ENCODE measurements at places on chromosomes 1 and 21.
A peak's percentile ranks its signal among the peaks of the same experiment; 100 is the strongest.

GRCh38 chr1:41440321-41441085 lies 44.0 kb downstream of the EDN2 start:
- no peak for DNase-seq

DNA sequence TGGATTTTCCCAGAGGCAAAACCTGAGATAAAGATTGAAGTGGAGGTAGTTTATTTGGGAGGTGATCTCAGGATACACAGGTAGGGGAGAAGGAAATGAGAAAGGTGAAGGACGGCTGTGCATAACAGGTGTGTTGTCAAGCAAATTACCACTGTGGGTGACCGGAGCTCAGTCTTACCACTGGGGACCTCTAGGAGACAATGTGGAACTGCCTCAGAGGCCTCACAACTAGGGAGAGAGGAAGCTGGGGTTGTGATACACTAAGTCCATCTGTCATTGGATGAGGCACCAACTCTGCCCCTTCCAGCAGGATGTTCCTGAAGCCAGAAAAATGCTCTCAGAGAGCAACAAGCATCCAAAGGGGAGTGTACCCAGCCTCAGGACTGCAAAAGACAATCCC lies 32.6 kb downstream of the GRIK3 start:
- DNase-seq = no peak

GRCh38 chr1:107534632-107535031 lies 393.8 kb downstream of the NTNG1 start:
- no peak for DNase-seq

GRCh38 chr21:39529026-39529425 lies 77.3 kb downstream of the SH3BGR start:
- no peak for DNase-seq

DNA sequence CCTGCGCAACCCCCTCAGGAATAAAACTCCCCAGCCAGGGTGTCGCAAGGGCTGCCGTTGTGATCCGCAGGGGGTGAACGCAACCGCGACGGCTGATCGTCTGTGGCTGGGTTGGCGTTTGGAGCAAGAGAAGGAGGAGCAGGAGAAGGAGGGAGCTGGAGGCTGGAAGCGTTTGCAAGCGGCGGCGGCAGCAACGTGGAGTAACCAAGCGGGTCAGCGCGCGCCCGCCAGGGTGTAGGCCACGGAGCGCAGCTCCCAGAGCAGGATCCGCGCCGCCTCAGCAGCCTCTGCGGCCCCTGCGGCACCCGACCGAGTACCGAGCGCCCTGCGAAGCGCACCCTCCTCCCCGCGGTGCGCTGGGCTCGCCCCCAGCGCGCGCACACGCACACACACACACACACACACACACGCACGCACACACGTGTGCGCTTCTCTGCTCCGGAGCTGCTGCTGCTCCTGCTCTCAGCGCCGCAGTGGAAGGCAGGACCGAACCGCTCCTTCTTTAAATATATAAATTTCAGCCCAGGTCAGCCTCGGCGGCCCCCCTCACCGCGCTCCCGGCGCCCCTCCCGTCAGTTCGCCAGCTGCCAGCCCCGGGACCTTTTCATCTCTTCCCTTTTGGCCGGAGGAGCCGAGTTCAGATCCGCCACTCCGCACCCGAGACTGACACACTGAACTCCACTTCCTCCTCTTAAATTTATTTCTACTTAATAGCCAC lies 696 bp downstream of the TGFB2 start:
- DNase-seq = no peak

DNA sequence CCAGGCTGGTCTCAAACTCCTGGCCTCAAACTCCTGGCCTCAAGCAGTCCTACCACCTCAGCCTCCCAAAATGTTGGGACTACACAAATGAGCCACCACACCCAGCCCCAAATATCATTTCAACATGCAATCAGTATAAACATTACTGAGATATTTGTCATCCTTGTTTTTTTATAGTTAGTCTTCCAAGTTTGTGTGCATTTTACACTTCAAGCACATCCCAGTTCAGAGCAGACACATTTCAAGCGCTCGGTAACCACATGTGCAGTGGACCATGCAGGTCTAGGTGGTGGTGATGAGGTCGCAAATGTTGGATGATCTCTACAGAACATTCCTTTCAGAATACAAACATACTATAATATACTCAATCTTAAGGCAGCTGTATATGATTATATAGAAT lies 23.8 kb upstream of the APP start:
- DNase-seq = no peak

- peak; percentile 96 for DNase-seq
Measured at GRCh38 chr1:163035446-163036249, 33.5 kb upstream of the RGS4 start.

GRCh38 chr1:151944126-151944856 lies 35.0 kb upstream of the THEM4 start:
- DNase-seq = no peak

- DNase-seq = no peak
Measured at GRCh38 chr1:48684381-48684780, 92.3 kb downstream of the BEND5 start.

GRCh38 chr1:94629259-94630181 lies 88.0 kb upstream of the F3 start:
- no peak for DNase-seq

GRCh38 chr21:45542242-45542666 lies at the start of gene SLC19A1:
TSS of gene SLC19A1 (minus strand) at chr21:45542440. CDS start at chr21:45537959, 4,481 bp downstream.
- DNase-seq = no peak

DNA sequence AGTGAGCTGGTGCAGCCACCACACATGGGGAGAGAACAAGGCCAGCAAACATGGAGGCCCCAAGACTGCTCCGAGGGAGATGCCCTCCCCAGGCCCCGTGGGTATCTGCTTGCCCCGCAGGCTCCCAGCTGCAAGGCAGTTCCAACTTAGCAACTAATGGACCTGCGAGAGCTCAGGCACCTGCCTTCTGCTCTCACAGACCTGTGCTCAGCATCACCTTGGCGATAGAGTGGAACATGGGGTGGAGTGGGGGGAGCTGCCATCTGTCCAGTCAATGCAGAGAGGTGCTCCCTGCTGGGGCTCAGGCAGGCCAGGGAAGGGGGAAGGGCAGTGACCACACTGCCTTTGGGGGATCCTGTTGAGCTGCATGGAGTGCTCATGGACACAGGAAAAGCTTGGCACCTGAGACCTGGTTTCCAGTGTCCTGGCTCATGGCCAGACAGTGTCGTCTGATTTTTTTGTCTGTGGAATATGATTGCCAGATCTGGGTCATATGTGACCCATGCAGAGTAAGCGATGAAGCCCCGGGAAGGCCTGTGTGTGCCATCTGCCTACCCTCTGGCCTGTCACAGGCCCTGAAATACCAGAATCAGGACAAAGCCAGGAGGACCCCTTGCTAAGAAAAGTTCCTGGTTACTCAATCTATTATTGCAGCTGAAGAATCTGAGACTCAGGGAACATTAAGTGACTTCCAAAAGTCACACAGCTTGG lies 39.9 kb upstream of the TENT5C start:
- DNase-seq = no peak

DNA sequence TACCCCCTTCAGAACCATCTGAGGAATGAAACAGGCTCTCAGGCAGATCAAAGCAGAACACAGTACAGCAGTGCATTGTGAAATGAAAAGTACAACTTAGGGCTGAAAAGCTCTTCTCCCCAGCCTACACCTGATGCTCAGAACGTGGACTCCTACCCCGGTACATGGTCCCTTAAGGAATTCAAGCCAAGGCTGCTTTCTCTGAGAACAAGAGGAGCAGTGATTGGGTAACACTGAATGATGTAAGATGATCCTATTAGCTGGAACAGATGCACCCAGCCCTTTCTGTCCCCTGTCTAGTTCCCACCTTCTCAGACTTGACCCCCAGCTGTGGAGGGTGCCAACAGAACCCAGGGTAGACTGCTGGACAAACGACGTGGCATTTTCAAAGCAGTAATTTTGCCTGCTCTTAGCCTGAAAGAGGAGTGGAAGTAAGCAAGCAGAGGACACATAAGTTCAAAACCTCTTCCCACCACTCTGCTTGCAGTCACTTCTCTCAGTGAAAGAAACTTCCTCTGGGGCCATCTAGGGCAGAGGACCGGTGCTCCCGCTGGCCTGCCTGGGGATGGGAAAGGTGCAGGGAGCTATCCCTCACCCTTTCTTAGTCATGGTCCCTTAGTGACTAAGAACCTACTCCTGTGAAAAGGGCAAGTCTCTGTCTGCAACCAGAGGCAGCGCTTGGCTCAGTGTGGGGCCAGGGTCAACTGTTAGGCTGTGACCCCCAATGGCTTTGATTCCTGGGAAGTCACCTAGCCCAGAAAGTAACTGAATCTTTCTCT lies 72.7 kb downstream of the TRABD2B start:
- no peak for DNase-seq

DNA sequence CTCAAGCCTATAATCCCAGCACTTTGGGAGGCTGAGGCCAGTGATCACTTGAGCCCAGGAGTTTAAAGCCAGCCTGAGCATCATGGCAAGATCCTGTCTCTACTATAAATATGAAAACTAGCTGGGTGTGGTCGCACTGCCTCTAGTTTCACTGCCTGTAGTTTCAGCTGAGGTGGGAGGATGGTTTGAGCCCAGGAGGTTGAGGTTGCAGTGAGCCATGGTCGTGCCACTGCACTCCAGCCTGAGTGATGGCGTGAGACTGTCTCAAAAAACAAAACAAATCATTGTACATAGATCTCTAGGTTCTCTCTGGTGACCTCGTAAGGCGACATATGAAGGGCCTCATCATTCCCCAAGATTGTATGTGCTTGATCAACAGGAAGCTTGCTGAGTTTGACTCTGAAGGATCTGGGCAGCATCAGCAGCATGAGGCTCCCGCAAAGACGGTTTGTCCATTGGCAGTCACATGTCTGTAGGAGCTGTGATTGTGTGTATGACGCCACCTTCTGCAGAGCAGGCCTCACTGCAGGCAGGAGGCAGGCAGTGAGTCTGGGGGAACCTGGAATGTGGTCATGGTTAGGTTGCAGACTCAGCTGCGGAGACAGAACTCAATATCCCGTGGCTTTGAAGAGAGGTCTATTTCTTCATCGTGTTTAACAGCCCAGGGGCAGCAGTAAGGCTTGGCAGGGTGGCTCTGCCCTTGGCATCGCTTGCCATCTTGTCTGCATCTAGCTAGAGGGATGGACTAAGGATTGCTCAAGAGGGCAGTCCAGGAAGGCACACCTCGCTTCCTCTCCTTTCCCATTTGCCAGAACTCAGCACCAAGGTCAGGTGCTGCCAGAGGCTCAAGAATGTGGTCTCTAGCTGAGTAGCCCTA lies 14.0 kb downstream of the ATP5PO start:
- peak; percentile 32 for DNase-seq

GRCh38 chr1:36007741-36008140 lies 76.2 kb upstream of the TEKT2 start:
- DNase-seq = no peak

DNA sequence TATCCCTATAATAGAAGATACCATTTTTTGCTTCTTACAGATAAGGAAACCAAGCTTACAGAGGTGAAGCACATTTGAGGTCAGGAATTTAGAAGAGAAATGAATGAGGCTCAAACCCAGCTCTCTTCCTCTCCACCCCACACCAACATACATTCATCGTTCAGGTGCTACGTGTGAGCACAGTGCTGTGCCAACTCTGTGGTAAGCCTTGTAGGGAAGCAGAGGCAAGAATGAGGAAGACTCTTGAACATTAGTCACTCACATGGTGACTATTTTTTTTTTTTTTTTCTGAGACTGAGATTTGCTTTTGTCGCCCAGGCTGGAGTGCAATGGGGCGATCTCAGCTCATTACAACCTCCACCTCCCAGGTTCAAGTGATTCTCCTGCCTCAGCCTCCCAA lies 314.0 kb downstream of the NTNG1 start:
- DNase-seq = no peak

DNA sequence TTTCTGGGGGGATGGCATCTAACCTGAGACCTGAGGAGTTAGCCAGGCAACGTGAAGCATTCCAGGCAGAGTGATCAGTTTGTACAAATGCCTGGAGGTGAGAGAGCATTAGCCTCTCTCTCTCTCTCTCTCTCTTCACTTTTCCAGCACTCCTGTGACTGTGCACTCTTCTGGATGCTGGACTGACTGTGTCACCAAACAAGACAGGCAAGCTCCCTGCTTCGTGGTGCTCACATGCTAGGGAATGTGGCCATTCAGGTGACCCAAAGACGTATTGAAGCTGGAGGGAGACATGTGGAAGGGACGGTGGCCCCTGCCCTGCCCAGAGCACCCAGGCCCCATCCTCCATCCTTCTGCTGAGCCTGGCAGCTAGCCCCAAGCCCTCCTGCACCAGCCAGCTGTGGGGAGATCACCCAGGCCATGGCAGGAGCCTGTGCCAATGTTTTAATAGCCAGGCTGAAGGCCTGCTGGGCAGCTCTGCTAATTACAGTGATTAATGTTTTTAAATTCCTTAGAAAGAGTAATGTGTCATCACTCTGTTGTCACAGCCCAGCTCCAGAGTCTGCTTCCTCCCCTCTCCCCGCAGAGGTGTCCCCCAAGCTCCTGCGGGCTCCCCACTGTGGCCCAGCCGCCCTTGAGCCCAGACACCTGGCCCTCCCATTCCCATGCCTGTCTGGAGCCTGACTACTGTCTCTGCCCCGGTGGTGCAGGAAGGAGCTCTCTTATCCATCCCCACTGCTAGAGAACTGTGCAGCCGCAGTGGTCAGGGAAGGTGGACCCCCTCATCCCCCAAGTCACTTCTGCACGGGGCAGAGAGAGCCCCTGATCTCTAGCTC lies 48.9 kb downstream of the UBIAD1 start:
- DNase-seq = no peak

DNA sequence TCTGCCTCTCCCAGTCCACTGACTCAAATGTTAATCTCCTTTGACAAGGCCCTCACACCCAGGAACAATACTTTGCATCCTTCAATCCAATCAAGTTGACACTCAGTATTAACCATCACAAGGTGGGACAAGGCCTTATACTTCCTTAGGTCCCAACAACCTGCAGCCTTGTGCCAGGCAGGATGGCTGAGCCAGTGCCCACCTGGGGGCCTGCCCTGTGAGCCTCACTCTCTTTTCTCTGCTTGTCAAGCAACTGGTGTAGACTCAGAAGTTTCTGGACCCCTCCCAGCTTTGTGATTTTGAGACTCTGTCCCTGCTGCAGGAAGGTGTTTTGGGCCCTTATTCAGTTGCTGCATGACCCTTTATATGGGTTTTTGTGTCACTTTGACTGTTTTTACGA lies 310.0 kb upstream of the C1orf174 start:
- DNase-seq = no peak

DNA sequence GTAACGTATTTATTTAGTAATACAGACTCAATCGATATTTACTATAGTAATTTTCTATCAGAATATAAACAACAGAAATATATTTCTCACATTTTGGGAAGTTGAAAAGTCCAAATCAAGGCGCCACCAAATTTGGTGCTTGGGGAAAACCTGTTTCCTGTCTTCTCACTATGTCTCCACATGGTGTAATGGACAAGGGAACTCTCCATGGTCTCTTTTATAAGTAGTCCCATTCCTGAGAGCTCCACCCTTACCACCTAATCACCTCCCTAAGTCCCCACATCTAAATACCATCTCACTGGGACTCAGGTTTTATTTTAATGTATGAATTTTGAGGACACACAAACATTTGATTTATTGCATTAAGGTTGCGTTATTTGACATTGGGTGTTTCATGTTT lies 848.0 kb downstream of the LTN1 start:
- no peak for DNase-seq

GRCh38 chr1:154864189-154864975 lies 5.7 kb downstream of the KCNN3 start:
- DNase-seq = no peak

Data from non-pigmented ciliary epithelial cell (primary cell).